ENCODE measurements at places on chromosomes 5 and 9.

DNA sequence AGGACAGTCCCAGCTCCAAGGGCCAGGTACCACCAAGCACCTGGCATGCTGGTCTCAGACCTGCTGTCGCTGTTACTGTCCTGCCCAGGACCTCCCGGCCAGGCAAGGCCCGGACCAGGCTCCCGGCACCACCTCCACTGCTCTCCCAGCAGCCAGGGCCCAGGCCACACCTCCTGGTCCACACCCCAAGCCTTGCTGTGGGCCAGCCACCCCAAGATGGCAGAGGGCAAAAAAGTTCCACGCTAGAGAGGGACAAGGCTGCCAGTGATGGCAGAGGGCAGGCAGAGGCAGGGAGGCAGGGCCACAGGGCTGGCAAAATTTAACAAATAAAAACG is 1.1 kb downstream of the DNLZ start:
- DNase-seq, result no peak

DNA sequence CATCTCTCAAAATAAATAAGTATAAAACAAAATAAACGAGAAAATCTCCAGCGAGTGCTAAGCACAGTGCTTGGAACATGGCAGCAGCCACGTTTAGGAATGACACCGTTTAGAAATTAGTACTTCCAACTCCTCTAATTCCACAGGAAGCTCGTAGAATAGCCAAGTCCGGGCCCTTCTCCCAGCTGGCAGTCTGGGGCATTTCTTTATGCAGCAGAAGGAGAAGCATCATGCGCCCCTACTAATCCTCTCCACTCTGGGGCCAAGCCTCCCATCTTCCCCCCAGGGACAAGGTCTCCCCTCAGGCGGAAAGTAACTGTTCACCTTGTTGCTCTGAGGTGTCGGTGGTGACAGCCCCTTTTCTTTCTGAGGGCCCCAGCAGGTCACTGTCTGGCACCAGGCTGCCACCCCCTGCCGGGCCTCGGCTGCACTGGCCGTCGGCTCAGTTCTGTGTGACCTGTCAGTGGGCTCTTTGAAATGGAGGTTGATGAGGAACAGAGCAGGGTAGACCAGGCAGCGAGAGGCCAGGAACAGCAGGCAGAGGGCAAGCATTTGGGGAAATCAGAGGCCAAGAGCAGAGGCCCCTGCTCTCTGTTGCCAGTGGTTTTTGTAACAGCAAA is 113.5 kb upstream of the WWC1 start:
- no peak for DNase-seq

- DNase-seq, result no peak
These were observed 174.1 kb upstream of the RFX3 start for GRCh38 chr9:3699883-3700282.

DNA sequence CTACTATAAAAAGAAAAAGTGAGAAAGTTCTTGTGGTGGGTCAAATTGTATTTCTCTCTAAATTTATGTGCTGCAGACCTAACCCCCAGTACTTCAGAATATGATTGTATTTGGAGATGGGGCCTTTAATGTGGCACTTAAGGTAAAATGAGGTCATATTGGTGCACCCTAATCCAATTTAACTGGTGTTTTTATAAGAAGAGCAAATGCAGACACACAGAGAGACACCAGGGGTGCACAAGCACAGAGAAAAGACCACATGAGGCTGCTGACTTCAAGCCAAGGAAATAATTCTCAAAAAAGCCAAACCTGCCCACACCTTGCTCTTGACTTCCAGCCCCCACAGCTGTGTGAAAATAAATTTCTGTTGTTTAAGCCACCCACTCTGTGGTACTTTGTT is 80.2 kb upstream of the HTR4 start:
- DNase-seq, result no peak

DNA sequence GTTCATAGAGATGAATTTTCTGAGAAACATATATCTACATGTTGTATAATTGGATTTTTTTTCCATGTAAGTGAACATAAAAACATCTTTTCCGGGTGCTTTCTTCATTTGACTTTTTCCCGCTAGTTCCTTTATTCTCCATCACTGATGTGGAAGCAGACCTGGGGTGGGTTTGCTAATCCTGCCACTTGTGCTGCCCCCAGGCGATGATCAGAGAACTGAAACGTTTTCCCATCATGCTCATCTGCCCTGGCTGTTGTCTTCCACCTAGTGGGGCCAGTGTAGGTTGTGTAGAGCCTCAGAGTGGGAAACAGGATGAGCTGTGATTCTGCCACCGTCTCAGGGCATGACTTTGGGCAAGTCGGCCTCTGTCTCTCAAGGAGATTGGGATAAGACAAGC is 34.2 kb upstream of the TGFBR1 start:
- no peak for DNase-seq

- DNase-seq, result no peak
These were observed 394.8 kb upstream of the MEF2C start for GRCh38 chr5:89277816-89278215.

- DNase-seq, result no peak
These were observed 1381.8 kb downstream of the EFNA5 start for GRCh38 chr5:106288979-106289378.

DNA sequence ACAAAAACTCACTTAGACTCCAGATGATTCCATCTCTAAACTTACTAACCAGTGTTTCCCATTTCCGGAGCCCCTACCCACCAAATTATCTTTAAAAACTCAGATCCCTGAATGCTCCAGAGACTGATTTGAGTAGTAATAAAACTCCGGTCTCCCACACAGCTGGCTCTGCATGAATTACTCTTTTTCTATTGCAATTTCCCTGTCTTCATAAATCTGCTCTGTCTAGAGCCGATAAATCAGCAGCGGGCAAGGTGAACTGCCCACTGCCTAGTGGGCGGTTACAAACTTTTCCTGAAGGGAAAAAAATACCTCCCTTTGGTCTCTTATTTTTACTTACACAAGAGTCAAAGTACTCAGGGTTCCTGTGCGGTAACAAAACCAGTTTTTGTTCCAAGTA is 624.4 kb upstream of the RORB start:
- DNase-seq, result no peak

- DNase-seq, result no peak
These were observed 216.8 kb upstream of the RFX3 start for GRCh38 chr9:3742586-3742985.

GRCh38 chr9:130327781-130328348 is 62.3 kb downstream of the HMCN2 start:
- DNase-seq, result no peak

DNA sequence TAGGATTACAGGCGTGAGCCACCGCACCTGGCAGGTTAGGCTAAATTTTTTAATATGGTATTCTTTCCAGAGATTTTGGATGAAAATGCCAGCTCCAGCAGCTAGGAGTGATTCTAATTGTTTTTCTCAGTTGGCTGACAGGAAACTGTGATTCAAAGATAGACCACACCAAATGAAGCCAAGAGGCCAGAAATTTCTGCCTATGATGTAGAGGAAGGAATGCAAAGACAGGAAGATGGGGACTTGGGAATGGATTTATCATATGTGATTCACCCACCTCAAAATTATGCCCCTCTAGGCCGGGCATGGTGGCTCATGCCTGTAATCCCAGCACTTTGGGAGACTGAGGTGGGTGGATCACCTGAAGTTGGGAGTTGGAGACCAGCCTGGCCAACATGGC is 53.3 kb downstream of the UGCG start:
- DNase-seq, result no peak

DNA sequence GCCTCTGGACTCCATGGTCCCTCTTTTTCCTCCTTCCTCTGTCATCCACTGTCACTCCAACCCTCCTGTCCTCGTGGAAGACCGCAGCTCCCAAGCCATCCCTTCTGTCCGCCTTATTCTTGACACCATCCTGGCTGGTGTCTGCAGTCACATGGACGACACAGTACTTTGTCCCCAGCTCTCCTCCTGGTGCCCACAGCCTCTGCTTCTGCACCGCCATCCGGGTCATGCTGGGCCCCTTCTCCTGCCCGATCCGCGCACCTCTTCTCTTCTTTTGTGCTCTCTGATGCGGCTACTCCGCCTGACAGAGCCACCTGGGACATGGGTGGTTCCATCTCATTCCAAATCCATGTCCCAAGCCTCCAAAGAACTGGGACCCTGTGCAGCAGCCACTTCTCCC is 22.5 kb downstream of the ROPN1L start:
- no peak for DNase-seq

GRCh38 chr5:176887252-176887849 is 11.8 kb downstream of the HK3 start:
- DNase-seq, result no peak

- DNase-seq, result no peak
These were observed 120.4 kb downstream of the C9orf152 start for GRCh38 chr9:110087605-110088004.

- no peak for DNase-seq
These were observed 89.3 kb downstream of the NTRK2 start for GRCh38 chr9:84758817-84759216.

DNA sequence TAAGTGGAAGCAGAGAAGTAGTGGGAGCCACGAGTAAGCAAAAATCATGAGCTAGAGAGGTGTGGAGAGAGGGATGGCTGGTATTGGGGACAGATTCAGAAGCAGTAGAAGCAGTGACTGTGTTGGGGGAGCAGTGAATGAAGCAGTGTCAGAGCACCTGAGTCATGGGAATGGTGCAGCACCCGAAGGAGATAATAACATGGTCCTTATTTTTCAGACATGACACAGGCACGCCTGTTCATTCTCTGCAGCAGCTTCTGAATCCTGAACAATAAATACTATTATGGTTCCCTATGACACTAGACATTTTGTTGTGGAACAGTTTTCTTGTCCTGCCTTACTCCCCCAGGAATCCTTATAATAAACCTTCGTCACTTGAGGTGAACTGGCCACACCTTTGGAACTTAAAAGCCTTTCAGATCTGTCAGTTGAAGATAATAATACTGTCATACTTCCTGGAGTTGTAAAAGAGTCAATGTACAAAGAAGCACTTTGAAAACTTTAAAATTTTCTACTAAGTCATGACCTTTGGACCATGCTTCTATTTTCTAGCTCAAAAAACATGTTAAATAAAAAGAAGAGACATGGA is 7.0 kb upstream of the RASA1 start:
- no peak for DNase-seq

- DNase-seq, result no peak
These were observed 137.9 kb downstream of the BNC2 start for GRCh38 chr9:16732546-16732945.

GRCh38 chr5:171031977-171032376 is 170.2 kb downstream of the RANBP17 start:
- no peak for DNase-seq

GRCh38 chr9:18970393-18970792 is 62.6 kb downstream of the SAXO1 start:
- DNase-seq, result no peak

DNA sequence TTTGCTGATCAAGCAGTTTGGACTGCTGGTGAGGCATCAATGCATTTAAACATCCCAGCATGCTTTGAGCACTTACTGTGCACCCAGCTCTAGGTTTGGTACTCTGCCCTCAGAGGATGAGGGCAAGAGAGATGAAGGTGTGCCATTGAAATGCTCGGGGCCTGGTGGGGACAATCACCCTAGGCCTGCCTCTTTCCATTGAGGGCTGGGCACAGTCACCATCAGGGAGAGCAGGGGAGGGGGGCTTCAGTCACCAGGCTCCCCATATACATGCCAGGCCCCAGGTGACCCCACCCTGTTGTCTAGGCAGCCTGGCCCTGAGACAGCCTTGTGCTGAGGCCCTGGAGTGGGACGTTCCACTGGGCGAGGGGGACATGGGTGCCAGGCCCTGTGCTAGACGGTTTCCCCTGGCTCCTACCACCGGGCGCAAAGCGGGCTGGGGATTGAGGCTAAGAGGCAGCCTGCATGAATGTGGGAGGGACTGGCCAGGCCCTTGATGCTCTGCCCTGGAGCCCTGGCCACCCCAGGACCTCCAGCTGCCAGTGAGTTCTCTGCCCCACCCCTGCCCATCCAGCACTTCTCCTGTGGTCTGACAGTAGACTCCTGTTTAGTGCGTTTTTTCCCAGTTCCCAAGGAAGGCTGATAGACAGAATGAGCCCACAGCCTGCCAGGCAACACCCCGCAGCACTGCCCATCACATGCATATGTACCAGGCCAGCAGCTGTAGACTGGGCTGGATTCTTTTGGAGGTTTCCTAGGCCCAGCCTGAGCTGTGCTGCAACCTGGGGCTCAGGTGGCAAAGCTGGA is 18.9 kb downstream of the TCF7 start:
- DNase-seq, result no peak

- no peak for DNase-seq
These were observed 4.9 kb upstream of the SH3PXD2B start for GRCh38 chr5:172458976-172459782.

GRCh38 chr9:92406477-92406876 is 2.1 kb upstream of the OGN start:
- no peak for DNase-seq

DNA sequence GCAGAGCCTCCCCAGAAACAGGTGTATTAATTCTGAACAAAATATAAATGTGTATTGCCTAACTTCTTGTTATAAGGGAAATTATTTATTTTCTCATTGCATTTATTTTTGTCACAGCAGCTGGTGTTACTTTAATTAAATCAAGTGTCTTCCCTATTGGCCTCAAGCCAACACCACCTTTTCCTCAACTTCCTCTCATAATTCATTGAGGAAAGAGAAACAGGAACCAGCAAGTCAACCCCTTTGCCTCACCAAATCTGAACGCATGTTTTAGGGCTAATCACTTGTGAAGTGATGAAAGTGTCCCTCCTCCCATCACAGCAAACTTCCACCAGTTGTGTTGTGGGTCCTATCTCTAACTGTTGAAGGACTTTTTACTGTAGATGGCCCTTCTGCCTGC is 73.1 kb downstream of the DIRAS2 start:
- no peak for DNase-seq

- no peak for DNase-seq
These were observed 103.3 kb downstream of the SYK start for GRCh38 chr9:90904706-90905478.

- no peak for DNase-seq
These were observed 11.9 kb downstream of the PDE6A start for GRCh38 chr5:149932445-149933350.

DNA sequence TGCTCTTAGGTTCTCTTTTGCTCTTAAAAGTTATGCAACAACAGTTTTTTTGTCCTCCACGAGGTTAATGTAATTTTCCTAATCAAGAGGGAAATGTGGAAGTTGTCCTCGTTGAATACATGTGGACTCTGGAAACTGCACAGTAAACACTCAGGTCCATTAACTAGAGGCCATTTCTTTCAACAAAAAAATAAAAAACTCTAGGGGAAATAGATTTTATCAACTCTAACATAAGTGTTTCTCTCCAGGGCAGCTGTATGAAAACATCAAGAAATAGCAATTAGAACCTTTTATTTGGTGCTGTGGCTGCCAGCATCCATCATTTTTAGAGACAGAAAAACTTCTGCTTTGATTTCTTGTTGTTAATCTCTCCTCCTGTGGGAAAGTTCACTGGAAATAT is 288.6 kb downstream of the ICE1 start:
- no peak for DNase-seq

GRCh38 chr9:136979769-136980587 is 2.7 kb downstream of the PTGDS start:
- DNase-seq, result no peak

- DNase-seq, result no peak
These were observed 373.6 kb upstream of the ZNF608 start for GRCh38 chr5:125120012-125120411.

GRCh38 chr5:157020511-157021222 is 38.2 kb downstream of the HAVCR1 start:
- DNase-seq, result no peak

GRCh38 chr5:138229387-138229786 is 16.3 kb upstream of the CDC23 start:
- DNase-seq, result no peak
